ENCODE measurements at places on chromosomes 16 and 17.

DNA sequence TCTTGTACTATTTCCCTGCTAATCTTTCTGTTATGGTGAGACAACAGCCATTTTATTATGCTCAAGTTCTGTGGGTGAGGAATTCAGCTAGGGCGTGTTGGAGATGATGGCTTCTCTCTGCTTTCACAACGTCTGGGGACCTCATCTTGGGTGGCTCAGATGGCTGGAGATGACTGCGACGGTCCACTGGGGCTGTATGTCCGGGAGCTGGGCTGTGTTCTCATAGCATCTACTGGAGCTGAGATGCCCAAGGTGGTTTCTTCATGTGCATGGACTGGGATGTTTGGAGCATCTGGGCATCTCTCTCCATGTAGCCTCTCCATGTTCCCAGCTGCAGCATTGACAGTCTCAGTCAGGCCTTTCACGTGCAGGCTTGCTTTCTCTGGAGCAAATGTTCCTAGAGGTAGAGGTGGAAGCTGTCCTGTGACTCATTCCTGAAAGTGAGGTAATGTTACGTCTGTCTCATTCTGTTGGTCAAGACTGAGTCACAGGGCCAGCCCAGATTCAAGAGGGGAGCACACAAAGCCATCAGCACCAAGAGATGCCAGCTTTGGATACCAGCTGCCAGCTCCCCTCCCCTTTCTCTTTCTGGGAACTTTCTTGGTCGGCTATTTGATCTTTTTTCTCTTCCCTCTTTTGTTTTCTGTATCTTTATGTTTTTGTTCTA, 96.2 kb downstream of the RAP1GAP2 start:
- no peak for DNase-seq

GRCh38 chr16:5665834-5666233, 568.2 kb upstream of the EEF2KMT start:
- no peak for DNase-seq

- no peak for DNase-seq
These were observed 25.6 kb downstream of the CMC2 start for GRCh38 chr16:80981103-80981502.

DNA sequence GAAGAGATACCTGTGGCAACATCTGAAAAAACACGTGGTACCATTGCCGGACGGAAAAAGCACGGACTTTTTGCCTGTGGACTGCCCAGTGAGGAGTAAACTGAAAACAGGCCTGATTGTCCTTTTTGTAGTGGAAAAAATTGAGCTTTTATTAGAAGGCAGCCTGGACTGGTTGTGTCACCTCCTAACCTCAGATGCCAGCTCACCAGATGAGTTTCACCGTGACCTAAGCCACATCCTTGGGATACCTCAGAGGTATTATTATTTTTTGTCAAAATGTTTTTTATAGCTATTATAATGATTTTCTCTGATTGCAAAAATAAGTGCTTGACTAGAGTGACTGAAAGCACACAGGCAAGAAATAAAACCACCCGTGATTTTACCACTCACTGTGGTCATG, 34.9 kb downstream of the RNF213 start:
- DNase-seq: no peak

DNA sequence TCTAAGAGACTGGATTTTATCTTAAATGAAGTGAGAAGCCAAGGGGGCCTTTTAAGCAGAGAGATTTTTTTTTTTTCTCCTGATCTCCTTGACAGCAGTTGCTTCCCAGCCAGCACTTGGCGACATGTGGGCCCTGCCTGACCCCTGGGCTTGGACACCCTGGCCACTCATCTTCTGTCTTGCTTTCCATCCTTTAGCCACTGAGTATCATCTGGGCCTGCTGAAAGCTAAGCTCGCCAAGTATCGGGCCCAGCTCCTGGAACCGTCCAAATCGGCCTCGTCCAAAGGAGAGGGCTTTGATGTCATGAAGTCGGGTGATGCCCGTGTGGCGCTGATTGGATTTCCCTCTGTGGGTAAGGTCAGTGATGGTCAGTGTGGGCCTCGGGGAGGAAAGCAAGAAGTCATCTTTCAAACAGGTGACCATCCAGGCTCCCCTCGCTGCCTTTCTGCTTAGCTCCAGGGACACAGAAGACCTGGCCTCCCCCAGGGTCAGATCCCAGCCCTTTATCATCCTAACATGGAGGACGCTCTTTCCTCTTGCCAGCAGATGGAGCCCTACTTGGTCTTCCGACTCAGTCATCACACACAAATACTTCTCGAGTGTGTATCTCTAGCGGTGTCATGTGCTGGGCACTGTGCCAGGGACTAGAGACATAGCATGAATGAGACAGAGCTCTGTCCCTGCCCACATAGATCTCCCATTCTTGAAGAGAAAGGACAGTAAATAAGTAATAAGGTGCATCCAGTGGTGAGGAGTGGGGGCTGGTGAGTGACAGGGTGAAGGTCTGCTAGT, 6.1 kb downstream of the DRG2 start:
- DNase-seq: no peak

GRCh38 chr17:80682372-80682771, 137.7 kb downstream of the RPTOR start:
- no peak for DNase-seq

GRCh38 chr17:78997231-78997741, 12.3 kb downstream of the CANT1 start:
- peak; percentile 66 for DNase-seq

DNA sequence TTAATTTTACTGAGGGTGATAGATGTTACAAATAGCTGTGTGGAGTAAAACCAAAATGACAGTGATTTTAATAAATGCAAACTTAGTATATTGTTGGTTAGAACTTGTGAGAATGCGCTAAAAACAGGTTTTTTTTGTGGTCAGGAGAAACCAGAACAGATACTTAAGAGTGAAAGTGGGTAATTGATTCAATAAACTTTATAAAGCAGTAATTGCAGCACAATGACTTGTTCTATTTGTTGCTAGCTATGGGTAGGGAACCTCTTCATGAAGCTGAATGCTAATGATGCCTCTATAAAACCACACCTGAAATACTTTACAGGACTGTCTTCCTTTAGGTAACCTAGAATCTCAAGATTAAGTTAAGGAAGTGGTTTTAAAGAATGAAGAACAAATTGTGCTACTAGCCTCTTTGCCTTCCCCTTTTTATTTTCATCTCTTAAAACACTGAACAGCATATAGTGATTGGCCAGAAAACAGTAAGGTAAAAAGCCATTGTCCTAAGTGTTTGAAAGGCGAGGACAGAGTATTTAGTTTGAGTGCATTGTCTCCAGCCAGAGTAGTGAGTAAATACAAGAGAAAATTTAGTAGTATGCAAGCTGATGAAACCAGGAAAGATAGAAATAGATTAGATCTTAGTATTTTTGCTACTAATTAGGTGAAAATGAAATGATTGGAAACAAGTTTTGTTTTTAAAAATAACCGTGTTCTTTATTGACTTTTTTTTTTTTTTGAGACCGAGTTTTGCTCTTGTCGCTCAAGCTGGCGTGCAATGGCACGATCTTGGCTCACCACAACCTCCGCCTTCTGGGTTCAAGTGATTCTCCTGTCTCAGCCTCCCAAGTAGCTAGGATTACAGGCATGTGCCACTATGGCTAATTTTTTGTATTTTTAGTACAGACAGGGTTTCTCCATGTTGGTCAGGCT, 6.0 kb downstream of the GGNBP2 start:
- DNase-seq: no peak

GRCh38 chr17:70206361-70207010, 37.2 kb downstream of the KCNJ2 start:
- DNase-seq: no peak

DNA sequence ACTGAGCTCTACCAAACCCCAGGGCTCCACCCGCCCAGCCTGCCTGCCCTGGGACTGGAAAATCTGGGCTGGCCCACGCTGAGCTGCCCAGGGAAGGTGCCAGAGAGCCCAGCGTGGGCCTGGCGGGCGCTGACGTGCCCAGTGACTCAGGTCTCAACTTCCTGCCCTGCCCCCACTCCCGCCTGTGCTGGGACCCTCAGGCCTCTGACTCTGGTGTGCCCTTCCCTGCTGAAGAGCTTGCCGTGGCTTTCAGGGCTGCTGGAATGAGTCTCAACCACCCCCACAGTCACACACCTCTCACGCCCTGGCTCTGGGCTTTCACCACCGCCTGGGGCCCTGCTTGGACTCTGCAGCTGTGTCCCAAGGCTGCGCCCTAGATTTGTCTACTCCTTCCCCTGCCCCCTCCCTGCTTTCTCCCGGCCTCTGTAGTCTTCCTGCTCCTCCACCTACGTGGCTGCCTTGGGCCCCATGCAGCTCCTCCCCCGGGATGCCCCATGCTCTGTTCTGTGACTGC, 10.4 kb downstream of the LLGL1 start:
- DNase-seq: no peak

DNA sequence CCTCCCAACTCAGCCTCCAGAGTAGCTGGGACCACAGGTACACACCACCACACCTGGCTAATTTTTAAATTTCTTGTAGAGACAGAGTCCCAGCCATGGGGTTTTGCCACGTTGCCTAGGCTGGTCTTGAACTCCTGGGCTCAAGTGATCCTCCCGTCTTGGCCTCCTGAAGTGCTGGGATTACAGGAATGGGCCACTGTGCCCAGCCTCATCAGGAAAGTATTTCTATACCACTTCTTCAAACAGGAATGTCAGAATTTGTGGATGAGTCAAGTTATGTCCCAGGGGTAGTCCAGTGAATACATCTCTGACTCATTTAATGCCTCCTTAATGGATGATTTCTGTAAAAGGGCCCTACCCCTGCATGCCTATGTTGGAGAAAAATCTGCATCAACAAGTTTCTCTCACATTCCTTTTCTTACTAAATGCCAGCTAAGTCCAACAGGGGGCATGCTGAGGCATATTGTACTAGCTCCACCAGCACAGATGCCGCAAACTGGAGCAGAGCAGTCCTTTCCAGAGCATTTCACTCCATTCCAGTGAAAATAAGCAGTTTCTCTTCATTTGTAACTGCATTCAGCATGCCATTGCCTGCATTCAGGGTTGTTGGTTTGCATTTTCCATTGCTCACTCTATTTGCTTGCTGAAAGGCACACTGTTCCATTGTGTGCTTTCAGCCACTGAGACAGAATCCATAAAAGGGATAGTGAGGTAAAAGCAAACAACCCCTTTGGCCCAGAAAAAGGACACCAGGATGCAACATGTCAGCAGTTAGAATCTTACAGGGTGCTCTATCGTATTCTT, 5.3 kb upstream of the CAVIN1 start:
- DNase-seq: no peak

- no peak for DNase-seq
These were observed 3.1 kb upstream of the IGFBP4 start for GRCh38 chr17:40440166-40440565.

DNA sequence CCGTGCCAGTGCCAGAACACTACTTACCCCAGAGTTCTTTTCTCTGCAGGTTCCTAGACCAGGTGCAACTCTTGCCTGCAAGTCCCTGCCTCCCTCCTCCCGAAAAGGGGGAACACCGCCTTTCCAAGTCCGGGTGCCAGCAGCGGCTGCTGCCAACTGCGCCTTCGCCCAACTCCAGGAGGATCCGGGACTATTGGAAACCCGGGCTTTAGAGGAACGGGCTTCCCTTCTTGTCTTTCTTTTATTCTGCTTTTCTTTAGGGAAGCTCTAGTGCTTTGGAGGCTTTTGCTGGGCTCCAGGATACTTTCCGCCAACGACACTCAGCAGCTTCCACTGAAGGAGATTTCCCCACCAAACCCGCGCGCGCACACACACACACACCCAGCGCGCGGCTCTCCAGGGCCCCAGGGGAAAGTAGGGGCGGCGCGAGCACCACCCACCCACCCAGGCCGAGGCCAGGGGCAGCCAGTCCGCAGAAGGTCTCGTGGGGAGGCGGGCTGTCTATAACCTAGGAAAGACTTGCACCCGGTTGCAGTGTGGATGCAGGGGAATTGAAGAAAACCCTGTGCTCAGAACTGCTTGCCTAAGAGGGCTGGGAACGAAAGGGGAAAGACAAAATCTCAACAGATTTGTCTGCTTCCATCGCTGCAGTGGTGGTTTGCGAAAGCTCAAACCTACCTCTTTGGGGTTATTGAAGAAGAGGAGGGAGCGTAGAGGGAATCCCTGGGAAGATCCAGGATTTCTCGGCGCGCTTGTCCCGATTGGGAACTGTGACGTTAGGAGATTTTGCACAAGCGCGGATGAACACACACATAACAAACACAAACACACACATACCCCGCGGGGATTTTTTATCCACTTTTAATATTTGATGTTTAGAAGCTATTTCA, 977 bp upstream of the CA10 start:
- no peak for DNase-seq

DNA sequence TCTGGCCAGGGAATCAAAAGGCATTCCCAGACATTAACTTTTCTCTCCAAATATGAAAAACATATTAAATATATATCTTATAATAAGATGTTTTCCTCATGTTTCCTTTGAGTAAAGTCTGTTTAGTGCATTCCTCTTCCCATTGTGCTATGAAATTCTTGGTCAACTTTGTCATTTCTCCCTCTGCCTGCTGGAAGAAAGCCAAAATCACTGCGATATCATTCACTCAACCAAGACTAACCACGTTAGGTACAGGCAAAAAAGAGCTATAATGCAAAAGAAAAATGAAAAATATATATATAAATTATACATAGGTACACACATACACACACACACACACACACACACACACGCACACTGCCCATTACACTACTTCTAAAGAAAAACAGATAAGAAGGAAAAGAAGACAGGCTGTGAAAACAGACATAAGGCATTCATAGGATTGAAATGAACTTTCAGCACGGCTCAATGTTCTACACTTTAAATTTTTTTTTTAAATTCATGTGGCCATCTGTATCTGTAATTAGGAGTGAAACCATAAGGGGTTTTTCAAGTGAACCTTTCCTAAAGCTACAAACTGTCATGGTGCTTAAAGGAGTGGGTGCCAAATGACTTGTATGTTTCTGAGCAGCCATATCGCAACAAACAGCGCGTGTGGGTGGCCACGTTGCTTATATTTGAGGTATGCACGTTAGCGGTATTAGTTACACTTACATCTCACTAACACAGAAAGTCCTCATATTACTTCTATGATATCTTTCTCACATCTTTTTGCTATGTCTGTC, 71.6 kb upstream of the PSMD7 start:
- DNase-seq: no peak

DNA sequence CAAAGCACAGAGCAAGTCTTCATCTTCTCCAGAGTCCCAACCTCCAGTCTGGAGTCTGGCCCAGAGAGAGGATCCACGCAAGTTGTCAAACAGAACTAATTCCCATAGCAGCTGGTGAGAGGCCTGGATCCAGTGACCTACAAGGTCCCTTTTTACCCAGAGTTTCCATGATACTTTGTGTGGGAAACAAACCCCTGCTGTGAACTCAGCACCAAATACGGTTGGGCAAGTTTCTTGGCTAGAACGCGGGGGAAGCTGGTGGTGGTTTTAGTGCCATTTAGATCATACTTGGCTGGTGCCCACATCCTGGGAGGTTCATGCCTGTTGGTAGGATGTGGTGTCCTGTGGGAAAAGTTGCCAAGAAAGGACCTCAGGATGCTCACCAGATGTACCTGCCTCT, 18.1 kb downstream of the TMC7 start:
- DNase-seq: no peak

GRCh38 chr16:2773188-2773968, 3.7 kb downstream of the ELOB start:
- no peak for DNase-seq

GRCh38 chr17:1083451-1084187, 86.7 kb downstream of the TIMM22 start:
- no peak for DNase-seq

- no peak for DNase-seq
These were observed 941 bp upstream of the MRPS34 start for GRCh38 chr16:1773703-1774447.
